ENCODE measurements at places on chromosomes 2 and 18.

GRCh38 chr2:109352898-109353689 is 224.1 kb downstream of the SH3RF3 start:
- no peak for DNase-seq

DNA sequence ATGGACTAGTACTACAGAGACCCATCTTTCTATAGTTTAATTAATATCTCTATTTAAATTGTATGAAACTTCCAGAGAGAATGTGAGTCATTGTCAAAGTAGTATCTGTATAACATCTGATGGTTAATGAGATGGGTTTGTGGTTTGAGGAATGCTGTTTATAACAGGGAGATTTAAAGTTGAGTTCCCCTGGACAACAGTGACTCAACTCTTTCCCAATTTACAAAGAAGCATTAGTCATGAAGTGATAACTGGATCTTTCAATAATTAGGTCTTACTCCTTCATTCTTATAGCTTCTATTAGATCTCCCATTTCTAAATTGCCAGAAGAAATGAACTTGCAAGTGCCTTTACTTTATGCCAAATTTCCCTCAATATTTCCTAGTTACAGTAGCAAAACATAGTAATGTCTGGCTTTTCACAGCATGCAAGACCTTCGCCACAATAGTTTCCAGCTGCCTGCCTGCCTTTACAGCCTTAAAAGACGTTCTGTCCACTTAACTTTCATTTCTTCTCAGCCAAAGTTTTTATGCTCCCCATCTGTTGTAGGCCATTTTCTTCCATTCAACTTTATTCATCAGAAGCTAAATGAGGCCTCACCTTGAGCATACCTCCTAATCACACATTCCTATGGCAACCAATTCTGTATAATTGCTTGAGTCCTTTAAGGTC is 47.7 kb upstream of the WDR75 start:
- peak; percentile 92 for DNase-seq

- DNase-seq, result no peak
Observed at GRCh38 chr2:238851761-238852160, 3.9 kb downstream of the TWIST2 start.

DNA sequence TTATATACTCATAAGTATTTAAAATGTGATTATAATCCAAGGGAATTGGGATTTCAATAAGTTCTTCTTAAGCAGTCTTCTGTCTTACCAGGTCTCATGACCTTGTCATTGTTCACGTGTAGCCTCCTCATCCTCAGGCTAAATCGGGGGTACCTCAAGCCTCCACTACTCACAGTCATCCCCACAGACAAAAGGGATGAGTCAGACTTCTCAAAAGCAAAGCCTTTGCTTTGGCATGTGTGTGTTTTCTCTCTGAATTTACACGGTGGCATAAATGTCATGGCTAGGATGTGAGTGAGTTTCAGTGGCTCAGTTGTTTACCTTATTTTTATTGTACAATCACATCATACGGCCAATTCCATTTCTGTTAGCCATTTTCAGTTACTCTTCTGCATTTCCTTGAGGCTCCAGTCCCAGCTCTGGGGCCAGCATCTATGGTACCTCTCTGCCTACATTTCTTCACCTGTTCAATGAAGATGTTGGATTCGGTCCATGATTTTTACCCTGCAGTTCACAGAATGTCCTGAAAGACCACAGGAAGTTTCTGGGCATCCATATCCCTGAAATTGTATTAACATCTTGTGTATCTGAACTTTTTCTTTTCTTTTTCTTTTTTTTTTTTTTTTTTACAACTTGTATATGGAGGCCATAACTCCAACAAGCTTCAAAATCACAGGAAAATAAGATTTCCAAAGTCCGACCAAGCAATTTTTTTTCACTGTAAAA is 195.3 kb downstream of the FHOD3 start:
- no peak for DNase-seq

GRCh38 chr2:120680136-120680761 is 55.4 kb upstream of the GLI2 start:
- peak; percentile 78 for DNase-seq

GRCh38 chr2:100142393-100142792 is at the start of gene AFF3:
Gene AFF3 (minus strand): TSS chr2:100142590. CDS start chr2:100104454, 38,136 bp downstream.
- no peak for DNase-seq

GRCh38 chr2:195534971-195535370 is 122.1 kb upstream of the SLC39A10 start:
- no peak for DNase-seq

- peak; percentile 49 for DNase-seq
Observed at GRCh38 chr2:170973492-170974303, 44.6 kb downstream of the GORASP2 start.

GRCh38 chr2:44936715-44937687 is 4.5 kb upstream of the SIX3 start:
- no peak for DNase-seq

DNA sequence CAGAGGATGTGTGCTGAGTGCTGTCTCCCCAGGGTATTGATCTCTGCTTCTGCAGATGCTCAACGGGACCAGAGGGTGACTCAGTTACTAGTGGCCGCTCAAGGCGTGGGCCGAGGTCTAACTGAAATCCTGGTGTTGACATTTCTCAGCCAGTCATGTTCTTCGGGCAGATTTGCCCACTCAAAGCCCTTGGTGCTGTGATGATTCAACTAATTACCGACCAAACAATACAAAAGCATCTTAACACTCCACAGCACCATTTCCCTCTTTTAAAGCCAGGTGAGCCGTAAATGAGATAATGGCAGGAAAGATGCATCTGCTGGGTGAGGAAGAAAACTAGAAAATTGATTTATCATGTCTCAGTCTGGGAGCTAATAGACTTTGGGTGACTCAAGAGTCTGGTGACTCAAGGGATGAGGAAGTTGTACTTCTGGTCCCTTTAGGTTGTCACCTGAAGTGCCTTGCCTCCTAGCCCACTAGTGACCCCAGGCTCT is 32.7 kb upstream of the PRLH start:
- DNase-seq, result peak; percentile 10

DNA sequence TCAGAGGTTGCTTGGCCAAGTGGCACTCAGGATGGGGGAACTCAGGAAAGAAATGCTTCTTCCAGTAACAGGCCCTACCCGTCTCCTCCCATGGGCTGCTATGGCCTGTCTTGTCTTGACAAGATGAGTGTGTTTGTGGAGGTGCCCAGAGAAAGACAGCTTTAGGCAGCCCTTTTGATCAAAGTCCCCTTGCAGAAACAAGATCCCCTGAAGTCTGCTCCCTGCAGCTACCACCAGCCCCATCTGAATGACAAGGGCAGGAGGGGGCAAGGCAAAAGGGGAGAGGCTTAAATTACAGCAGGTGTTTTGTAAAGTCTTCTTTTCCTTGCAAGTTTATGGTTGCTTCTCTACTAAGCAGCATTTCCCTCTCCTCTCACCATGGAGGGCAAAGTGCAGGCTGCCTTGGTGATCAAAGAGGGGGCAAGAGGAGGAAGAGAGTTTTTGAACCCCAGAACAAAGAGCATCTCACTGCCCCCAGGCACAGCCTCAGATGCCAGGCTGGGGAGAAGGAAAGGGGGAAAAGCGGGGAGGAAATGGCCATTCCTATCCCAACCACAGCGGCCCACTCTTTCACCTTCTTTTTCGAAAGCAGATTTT is 6.7 kb downstream of the EVA1A start:
- no peak for DNase-seq

GRCh38 chr2:121242175-121242875 is 42.7 kb downstream of the TFCP2L1 start:
- DNase-seq, result no peak

DNA sequence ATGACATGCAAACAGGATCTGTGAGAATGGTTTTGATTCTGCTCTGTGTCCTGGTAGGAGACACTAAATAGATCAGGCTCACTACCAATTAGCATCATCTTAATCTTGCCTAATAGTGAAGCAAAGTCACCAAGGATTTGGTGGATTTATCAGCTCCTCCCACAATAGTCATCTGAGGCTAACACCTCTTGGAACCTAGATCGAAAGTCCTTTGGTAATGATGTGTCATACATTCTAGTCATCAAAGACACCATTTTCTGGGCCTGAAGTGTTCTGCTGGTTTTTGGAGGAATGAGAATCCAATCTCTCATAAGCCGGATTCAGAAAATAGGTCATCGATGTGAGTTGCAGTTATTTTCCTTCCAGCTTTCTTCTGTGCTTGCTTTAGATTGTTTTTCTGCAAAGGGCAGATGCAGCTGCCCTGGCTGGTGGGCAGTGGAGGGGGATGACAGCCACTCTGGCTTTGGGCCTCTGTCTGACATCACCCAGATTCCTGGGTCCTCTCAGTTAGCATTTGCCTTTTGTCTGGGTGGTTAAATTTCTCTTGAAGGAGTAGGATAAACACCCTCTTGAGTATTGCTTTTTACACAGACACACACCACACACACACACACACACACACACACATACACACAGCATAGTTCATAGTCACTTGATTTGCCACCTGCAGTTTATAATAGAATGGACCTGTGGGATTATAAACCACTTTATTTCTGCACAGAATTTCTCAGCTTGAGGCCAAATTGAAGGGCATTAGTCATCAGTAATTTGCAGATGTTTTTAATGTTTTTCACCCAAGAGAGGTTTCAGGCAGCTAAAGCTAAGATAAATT is at the start of gene MYO3B:
MYO3B (plus strand) TSS at position 198 of the 832 bp plus-strand sequence; CDS start at position 339, 141 bp downstream.
- DNase-seq, result peak; percentile 40

DNA sequence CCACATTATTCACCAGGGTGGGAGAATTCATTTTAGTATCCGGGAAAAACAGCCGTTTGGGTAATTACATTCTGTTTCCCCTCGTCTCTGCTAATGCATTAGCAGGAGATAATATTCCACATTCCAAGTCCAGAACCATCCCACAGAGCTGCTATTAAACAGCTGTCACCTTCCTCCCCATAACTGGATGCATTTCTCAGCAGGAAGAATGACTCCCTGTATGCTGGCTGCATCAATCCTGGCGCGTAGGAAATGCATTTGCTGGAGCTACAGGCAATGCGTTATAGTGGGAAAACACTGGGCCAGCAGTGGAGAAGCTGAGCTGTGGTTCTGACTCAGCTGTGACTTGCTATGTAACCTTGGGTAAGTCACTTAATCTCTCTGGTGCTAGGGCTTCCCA is 246.0 kb downstream of the CLIP4 start:
- DNase-seq, result peak; percentile 4

GRCh38 chr18:35998967-35999366 is 26.5 kb downstream of the RMP24 start:
- DNase-seq, result no peak

DNA sequence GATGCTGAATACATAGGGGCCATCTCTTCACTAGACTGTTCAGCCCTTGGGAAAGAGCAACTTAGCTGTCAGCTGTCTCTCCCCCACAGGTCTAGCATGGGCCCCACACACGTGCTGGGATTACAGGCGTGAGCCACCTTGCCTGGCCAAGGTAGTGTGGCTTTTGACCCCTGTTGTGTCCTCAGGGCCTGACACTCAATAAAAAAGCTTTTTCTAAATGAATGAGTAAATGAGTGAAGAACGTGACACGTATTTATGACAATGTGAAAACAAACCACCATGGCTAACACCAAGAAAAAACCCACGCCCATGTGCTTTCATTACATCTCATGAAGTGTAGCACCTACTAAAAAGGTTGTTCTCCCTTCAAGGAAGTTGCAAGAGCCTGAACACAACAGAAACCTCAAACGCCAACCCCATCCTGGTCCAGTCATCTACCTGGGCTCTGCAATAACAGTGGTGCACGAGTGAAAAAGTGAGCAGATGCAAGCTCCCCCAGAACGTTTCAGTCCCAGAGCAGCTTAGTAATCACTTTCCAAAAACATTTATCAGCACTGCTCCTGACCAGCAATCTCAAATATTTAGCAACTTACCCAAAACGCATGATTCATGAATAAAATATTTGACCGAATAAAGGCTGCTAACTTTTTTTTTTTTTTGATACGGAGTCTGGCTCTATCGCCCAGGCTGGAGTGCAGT is 3.4 kb downstream of the WDFY1 start:
- no peak for DNase-seq

- no peak for DNase-seq
Observed at GRCh38 chr2:65120990-65121693, 8.8 kb downstream of the RAB1A start.

DNA sequence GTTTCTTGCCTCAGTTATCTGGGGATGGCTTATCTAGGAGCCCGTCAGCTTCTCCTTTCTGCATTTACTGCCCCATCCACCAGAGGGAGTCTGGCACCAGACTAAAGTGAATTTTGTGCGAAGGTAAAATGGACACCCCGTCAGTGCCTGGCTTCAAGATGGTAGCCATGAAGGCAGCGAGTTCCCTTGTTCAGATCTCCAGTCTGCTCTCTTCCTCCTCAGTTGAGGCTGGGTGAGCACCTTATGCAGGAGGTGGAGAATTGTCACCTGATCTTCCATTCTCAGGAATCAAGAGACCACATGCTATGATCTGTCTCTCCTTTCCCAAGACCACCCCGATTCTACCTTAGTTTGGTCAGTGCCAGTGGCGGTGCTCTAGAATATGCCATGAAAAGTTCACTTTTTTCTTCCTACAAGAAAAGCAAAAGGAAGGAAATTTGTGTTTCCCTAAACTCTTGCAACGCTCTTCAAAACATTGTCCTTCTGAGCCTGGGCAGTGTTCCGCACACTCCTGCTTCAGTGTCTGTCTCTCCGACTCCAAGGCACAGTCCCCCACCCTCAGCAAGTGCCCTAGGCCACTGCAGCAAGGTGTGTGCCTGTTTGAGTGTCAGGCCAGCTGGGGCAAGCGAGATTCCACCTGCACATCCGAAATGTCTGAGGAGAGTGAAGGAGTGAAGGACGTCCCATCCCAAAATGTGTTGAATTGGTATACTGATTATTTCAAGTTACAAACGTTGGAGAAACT is 168.6 kb downstream of the SS18 start:
- DNase-seq, result peak; percentile 1

DNA sequence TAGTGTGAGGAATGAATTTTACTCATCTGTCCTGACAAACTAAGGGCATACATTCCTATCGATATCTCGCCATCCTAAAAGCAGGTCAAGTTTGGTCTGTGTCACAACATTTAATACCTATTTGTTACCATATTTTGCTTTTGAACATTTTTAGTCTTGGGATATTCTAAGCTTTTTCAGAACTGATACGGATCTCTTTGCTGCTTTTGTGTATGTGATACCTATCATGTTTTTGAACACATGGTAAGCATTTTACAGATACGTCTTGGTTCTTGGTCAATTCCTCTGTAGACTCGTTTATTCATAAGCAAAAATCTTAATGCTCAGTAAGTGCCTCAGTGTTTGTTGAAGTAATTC is 592 bp downstream of the ZNF397 start:
- DNase-seq, result no peak

- DNase-seq, result no peak
Observed at GRCh38 chr2:9952286-9952737, 819 bp downstream of the GRHL1 start.

DNA sequence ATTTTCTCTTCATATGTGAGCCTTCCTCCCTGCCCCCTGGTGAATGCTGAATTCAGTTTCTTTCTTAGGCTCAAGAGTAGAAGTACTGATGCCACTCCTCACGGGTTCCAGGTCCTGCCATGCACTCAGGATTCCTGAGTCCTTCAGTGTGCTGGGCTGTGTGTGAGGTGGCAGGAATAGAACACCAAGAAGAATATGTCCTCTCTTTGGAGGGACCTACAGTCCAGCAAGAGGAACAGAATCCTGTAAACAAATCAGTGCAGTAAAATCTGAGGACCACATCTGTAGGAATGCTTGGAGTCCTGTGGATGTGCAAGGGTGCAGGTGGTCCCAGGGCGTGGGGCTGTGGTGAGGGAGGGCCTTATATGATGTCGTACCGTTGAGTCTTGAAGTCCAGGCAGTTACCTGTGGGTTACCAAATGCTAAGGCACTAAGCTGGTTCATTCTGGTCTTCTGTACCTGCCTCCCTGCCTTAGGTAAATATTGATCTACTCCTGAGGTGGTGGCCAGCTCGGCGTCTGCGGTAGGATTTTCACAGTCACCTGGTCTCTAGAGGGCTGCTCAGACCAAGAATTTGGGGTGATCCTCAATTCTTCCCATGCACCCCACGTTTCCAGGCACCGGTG is 5.5 kb downstream of the ASAP2 start:
- DNase-seq, result no peak

- no peak for DNase-seq
Observed at GRCh38 chr18:39506581-39507330, 1941.2 kb upstream of the CELF4 start.
